ENCODE measurements at places on chromosomes 4 and X.
A peak's percentile ranks its signal among the peaks of the same experiment; 100 is the strongest.

DNA sequence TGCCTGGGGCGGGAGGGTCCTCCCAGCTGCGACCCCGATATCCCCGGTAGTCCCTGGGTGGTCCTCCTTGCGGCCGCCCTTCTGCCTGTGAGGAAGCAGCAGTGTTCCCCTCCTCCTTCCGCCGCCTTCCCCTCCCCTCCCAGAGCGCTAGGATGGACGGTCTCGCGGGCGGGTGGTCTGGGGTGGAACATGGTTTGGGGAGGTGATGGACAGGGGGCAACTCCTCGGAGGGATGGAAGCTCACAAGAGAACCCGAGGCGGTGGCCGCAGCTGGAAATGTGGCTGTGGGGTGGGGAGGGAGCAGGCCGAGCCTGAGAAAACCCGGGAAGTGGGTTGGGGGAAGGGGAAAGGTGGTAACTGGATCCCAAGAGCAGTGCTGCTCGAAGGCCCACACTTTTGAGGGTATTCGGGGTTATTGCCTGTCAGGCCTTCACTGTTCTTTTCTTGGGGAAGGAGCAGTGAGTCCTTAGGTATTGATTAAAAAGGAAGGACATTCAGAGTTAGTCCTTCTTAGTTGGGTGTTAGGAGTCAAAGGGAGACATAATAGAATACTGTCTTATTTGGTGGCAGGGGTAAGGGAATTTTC, 581 bp downstream of the UBE2K start:
- DNase-seq = peak; percentile 48

- no peak for DNase-seq
These were observed 126.4 kb downstream of the KDR start for GRCh38 chr4:54999003-54999402.

DNA sequence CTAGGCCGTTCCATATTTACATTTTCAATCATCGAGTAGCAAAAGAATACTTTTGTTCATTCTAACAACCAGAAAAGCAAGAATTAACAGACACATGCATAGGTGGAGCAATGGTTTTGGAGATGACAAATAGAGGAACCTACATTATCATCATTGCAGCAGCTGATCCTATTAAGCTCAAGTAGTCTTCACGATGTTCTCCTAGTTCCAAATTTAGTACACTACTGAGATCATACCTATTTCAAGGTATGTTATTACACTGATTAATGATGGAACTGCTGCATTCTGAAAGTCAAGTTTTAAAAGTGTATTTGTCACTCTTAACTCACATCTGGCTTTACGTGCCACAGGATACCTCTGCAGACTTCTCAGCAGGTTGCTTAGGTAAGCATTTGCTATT, 87.4 kb downstream of the ADGRA3 start:
- DNase-seq = no peak

DNA sequence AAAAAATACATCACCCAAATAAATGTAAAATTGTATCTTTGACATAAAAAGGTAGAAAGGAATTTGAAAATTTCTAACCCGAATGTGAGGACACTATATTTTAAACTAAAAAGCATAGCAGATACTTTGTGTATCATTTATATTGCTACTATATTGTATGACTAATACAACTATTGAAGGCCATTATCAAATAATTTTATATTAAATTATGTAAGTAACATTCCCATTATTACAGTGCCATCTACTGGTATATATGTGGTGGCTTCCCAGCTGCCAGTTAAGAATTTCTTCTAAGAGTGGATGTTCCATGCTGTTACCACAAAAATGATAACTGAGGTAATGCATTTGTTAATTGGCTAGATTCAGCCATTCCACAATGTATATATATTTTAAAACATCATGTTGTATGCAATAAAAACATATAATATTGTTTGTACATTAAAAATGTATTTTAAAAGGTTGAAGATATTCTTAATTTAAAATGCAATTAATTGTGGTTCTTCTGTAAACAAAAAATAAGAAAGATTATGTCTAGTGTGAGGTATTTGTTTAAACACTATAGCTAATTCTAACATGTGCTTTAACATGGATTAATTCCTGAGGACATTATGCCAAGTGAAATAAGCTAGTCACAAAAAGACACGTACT, 65.3 kb downstream of the EGF start:
- DNase-seq = no peak

- DNase-seq = no peak
These were observed 70.3 kb downstream of the RAB28 start for GRCh38 chr4:13413729-13414437.

- DNase-seq = no peak
These were observed 2.7 kb downstream of the DOCK11 start for GRCh38 chrX:118498351-118498750.

GRCh38 chr4:88735564-88735963, 37.9 kb upstream of the NAP1L5 start:
- DNase-seq = no peak

- DNase-seq = no peak
These were observed 249.4 kb downstream of the ADAMTS3 start for GRCh38 chr4:72319601-72320021.

DNA sequence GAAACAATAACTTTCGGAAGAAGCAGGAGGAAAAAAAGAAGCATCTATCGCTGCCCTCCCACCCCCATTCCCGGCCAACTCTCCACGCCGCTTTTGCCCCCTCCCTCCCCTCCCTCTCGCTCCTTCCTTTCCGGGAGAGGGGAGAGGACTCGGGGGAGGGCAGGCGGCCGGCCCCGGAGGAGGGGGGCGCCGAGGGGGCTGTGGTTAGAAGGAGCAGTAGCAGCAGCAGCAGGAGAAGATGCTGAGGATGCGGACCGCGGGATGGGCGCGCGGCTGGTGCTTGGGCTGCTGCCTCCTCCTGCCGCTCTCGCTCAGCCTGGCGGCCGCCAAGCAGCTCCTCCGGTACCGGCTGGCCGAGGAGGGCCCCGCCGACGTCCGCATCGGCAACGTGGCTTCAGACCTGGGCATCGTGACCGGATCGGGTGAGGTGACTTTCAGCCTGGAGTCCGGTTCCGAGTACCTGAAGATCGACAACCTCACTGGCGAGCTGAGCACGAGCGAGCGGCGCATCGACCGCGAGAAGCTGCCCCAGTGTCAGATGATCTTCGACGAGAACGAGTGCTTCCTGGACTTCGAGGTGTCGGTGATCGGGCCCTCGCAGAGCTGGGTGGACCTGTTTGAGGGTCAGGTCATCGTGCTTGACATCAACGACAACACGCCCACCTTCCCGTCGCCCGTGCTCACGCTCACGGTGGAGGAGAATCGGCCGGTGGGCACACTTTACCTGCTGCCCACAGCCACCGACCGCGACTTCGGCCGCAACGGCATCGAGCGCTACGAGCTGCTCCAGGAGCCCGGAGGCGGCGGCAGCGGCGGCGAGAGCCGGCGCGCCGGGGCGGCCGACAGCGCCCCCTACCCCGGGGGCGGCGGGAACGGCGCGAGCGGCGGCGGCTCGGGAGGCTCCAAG, 1.3 kb downstream of the PCDH7 start:
- no peak for DNase-seq

DNA sequence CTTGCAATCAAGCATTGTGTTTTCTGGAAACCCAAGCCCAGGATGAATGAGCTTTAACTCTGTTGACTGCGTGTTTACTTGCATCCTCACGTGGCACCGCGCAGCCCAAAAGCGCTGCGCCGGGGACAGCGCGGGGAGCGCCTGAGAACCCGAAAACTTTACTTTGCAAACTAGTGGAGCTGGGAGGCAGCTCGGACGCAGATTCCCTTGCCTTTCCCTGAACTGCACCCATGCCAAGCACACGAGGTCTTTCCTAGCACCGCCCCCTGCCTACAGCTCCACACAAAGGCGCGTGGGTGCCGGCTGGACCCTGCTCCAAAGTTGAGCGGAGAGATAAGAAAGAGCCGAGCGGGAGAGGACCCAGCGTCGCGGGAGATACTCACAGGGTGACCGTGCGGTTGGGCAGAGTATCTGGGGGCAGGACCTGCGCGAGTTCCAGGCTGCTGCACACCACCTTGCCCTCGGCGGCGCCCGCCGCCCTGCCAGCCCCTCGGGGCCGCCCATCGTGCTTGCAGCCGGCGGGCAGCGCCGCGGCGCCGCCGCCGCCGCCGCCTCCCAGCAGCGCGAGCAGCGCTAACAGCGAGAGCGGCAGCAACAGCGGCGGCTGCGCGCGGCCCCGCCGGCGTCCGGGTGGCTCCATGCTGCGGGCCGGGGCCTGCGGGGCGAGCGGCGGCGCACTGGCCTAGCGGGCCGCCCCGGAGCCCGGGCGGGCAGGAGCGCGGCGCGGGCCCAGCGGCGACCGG, 550 bp downstream of the ADGRA3 start:
- DNase-seq = no peak

GRCh38 chr4:185467991-185468390, 3.5 kb downstream of the CCDC110 start:
- no peak for DNase-seq

- no peak for DNase-seq
These were observed 83.6 kb downstream of the TSPAN5 start for GRCh38 chr4:98574816-98575215.

DNA sequence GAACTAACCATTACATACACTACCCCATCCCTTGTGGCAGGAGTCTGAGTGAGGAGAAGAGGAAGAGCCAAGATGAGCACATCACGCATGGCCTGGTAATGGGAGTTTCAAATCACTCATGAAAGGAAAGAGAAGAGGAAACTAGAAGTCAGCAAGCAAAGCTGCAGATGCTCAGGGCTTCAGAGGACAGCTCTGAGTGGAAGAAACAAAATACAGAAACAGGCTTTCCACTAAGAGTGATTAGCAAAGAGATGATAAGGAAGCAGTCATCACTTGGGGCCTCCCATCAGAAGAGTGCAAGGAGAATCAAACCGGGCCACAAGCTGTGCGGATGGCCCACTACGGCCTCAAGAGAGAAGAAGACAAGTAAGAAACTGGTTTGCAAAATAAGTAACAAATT, 25.6 kb downstream of the KDR start:
- DNase-seq = no peak

GRCh38 chrX:67917421-67918010, 373.7 kb downstream of the AR start:
- no peak for DNase-seq

GRCh38 chr4:3207531-3208037, 41.4 kb upstream of the MSANTD1 start:
- no peak for DNase-seq

GRCh38 chr4:11605597-11605996, 176.9 kb upstream of the HS3ST1 start:
- DNase-seq = no peak

- no peak for DNase-seq
These were observed 1752.7 kb downstream of the PCDH7 start for GRCh38 chr4:32472918-32473317.

GRCh38 chr4:148065075-148065474, 333.2 kb downstream of the ARHGAP10 start:
- DNase-seq = no peak

DNA sequence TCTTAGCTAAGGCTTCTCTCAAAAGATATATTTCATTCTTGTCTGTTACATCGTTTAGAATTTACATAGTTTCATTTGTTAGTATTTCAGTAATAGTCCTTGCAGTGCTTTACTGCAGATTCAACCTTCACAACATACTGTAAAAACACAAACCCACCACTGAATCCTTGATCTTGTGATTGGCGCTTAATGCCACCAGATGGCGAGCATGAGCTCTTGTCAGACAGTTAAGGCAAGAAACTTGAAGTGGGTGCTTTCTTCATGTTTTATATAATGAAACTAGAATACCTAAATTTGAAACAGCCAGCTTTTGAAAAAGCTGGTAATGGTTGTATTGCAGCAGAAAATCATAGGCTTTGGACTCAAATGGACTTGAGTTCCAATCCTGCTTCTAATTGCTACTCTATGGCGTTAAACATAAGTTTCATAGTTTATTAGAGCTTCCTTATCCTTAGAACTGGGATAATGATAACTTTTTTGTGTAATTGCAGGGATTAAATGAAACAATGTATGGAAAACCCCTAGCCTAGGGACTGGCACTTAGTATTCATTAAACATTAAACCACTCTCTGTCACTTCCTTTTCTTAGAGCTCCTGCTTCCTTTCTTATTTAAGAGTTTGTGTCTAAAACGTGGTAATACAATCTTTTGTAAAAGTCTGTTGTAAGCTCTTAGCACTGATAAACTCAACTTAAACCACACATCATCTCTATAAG, 95.1 kb downstream of the USP9X start:
- peak; percentile 4 for DNase-seq

GRCh38 chr4:10369517-10369916, 87.7 kb downstream of the ZNF518B start:
- DNase-seq = no peak

DNA sequence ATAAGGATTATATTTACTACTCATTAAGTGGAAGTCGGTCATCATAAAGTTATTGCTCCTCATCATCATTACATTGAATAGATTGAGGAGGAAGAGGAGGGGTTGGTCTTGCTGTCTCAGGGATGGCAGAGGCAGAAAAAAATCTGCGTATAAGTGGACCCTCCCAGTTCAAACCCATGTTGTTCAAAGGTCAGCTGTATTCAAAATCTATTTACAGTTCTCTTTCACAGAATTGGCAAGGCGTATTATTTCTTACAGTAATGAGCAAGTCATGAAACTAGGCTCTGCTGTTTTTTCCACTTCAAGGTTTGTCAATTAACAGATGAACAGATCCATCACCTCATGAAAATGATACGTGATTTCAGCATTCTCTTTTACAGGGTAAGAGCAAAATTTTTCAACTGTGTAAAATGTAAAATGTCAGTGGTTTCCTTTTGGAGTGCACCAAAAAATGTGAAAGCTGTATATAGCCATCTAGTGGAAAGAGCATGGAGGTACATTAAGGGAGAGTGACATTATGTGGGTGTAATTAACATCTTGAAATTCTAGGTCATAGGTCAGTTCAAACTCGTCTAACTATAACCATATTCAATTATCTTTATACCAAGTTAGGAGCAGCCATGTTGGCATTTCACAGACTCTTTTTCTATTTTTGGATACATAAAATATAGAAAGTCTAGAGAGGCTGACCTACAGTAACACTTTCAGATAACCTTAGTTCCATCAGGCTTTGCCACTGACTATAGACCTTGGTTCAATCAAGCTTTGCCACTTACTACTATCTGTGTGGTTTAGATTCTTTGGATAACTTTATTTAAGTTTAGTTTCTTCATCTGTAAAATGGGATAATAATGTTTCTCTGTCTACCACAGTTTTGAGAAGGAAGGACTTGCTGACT, 30.1 kb downstream of the NEIL3 start:
- no peak for DNase-seq
